AG08396 (cell line): ENCODE measurements at places on chromosomes 5 and 9.

GRCh38 chr9:138075496-138075895 lies 197.9 kb downstream of the CACNA1B start:
- DNase-seq = no peak

GRCh38 chr9:88936668-88937067 lies 54.6 kb upstream of the S1PR3 start:
- no peak for DNase-seq

DNA sequence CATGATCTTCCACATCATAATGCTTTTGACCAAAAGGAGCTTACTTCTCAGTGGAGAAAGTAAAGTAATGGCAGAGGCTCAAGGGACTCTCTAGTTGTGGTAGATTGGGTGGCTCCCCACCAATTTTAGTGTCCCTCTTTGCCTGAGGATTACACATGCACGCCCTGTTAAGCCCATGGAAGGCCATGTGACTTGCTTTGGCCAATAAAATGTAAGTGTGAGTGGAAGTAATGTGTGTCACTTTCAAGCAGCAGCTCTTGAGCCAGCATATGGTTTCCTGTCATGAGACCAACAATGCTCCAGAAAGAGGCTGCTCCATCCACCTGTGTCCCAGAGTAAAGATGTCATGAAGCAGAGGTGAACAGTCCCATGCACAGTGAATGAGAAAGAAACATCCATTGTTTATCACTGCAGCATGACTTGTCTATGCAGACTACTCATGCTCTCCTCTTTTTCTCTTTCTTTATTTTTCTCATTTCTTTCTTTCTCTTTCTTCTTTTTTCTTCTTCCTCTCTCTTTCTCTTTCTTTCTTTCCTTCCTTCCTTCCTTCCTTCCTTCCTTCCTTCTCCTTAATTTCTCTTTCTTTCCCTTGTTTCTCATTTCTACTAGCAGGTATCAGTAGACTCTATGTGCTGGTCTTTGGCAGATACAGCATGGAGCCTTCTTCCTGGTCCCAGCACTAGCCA lies 57.3 kb upstream of the EGFLAM start:
- no peak for DNase-seq

- DNase-seq = no peak
Measured at GRCh38 chr5:142873831-142874230, 103.7 kb downstream of the ARHGAP26 start.

DNA sequence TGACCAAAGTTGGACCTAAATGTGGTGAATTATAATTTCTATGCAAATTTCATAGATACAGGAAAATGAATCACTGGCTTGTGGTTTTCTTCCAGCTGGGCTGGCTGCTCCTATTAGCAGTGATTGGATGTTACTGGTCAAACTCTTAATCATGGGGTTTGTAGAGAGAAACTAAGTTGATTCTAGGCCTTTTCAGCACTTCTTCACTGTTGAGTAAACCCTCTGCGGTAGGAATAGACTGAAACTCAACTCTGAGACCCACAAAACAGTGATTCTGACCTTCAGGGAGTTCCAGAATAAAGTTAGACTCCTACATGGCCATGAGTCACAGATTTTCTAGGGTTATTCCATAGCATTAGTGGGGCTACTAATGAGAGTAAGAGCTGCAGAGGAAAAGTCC lies 47.9 kb upstream of the FKTN start:
- peak; percentile 79 for DNase-seq

- DNase-seq = no peak
Measured at GRCh38 chr9:14350349-14350728, 36.4 kb upstream of the NFIB start.

DNA sequence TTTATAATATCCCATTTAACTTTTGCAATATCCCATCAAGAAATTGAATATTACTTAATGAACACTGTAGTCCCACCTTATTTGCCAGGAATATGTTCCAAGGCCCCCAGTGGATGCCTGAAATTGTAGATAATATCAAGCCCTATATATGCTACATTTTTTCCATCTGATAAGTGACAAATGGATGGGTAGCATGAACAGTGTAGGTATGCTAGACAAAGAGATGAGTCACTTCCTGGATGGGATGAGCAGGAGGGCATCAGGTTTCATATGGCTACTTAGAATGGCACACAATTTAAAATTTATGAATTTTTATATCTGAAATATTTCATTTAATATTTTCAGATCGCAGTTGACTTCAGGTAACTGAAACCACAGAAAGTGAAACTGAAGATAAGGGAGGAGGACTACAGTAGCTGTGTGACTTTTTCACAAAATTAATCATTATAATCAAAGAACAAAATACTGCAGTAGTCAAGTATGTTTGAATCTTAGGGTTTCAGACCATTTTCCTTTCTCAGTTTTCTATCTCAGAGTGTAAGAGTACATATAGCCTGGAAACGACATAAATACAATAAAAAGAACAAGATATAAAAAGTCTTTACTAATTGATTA lies 636.4 kb upstream of the ARRDC3 start:
- DNase-seq = no peak
